H9 (cell line): ENCODE measurements at places on chromosomes 7 and 10.
A peak's percentile ranks its signal among the peaks of the same experiment; 100 is the strongest.

GRCh38 chr10:119817991-119818888 is 54.4 kb downstream of the MCMBP start:
- peak; percentile 100 for DNase-seq

GRCh38 chr10:132452651-132453469 is 55.9 kb downstream of the PWWP2B start:
- peak; percentile 75 for DNase-seq

DNA sequence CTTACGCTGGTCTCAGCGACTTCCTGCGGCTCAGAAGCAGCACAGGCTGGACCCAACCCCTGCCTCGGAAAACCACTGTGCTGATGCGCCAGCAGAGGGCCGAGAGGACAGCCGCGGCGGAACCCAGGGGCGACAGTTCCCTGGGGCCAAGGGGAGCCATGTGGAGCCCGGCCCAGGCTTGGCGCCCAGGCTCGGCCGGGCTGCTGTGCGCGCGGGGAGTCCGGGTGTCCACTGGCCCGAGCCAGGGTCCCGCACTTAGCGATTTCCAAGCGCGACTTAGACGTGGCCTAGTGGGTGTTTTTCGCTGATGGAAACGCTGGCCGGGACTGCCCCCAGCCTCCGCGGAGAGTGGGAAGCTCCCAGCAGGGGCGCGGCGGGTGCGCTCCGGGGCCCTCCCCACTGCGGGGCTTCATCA is 18.6 kb upstream of the ZNF32 start:
- DNase-seq = peak; percentile 73

- DNase-seq = no peak
Measured at GRCh38 chr10:12391206-12391605, 41.9 kb downstream of the CAMK1D start.

GRCh38 chr10:56123247-56123646 is 237.8 kb downstream of the ZWINT start:
- DNase-seq = no peak
